H4 (cell line): ENCODE measurements at places on chromosomes 11 and 22. TPM values are rescaled to one million over a fixed set of nuclear protein-coding genes. Genes with fewer than 3 reads are reported as not detected.

DNA sequence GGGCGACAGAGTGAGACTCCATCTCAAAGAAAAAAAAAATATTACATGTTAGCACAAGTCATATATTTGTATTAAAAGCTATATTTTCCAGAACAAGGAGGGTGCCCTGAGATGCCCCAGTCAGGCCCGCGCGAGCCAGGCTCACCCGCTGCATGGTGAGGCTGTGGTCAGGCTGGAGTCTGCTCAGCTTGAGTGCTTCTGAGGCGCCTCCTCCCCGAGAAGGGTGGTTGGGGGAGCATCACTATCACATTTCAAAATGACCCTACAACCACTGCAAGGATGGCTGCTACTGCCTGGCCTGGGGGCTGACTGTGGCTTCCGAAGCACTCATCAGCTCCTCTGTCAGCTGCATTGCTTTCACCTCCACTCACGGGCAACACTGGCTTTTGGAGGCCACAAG is 77.1 kb downstream of the SCUBE1 start:
- no peak for DNase-seq

GRCh38 chr11:130128626-130129025 is 31.0 kb upstream of the ST14 start:
- DNase-seq, result no peak

- DNase-seq, result peak; percentile 33
Observed at GRCh38 chr11:103619480-103619879, 417.0 kb upstream of the DDI1 start.

GRCh38 chr11:106193956-106194355 is 116.5 kb downstream of the AASDHPPT start:
- no peak for DNase-seq

- DNase-seq, result no peak
Observed at GRCh38 chr22:22927888-22928665, 40.5 kb downstream of the IGLL5 start.

- DNase-seq, result no peak
Observed at GRCh38 chr22:37927637-37927936, 21.5 kb downstream of the MICALL1 start.

- DNase-seq, result no peak
Observed at GRCh38 chr11:76251576-76251975, 45.3 kb upstream of the WNT11 start.

GRCh38 chr11:75874684-75875341 is 59.8 kb downstream of the UVRAG start:
- no peak for DNase-seq

- DNase-seq, result no peak
Observed at GRCh38 chr11:112235750-112236390, 9.6 kb downstream of the PTS start.

DNA sequence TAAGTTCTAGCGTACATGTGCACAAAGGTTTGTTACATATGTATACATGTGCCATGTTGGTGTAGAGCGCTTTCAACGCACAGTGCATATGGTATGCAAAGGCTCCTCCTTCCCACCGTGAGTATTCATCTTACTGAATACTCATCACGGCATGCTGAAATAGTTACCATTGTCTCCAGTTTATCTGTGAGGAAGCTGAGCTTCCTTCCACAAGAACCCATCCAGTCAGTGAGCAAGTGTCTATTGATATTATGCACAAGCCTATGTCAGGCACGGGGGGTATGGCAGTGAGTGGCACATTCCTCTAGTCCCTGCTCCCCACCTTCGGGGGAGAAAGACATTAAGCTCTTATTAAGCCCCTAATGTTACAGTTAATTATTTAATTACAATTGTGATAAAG is 28.1 kb downstream of the INSC start:
- DNase-seq, result no peak

DNA sequence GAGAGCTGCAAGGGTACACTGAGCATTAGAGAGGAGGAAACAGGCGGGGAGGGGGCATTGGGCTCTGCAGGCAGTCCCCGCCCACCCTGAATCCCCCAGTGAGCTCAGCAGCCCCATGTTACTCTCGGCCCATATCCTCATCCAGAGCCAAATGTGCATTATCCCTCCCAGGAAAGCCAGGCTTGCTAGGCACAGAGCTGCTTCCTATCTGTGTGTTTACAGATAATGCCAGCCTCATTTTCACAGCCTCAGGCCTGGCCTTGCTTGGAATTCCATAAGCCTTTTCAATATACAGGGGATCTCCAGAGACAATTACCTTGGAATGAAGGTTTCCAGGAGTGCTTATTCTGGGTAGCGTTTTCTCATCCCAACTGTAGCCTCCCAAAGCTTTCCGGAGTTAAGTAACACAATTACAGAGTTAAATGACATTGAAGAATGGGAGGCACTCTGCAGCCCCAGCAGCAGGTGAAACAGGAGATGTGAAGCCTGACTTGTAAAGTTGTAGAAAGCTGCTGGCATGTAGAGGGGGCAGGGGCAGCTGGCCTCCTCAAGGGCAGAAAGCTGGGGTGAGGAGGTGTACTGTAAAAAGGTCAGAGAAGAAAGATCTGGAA is 91.5 kb upstream of the TBCEL start:
- no peak for DNase-seq

DNA sequence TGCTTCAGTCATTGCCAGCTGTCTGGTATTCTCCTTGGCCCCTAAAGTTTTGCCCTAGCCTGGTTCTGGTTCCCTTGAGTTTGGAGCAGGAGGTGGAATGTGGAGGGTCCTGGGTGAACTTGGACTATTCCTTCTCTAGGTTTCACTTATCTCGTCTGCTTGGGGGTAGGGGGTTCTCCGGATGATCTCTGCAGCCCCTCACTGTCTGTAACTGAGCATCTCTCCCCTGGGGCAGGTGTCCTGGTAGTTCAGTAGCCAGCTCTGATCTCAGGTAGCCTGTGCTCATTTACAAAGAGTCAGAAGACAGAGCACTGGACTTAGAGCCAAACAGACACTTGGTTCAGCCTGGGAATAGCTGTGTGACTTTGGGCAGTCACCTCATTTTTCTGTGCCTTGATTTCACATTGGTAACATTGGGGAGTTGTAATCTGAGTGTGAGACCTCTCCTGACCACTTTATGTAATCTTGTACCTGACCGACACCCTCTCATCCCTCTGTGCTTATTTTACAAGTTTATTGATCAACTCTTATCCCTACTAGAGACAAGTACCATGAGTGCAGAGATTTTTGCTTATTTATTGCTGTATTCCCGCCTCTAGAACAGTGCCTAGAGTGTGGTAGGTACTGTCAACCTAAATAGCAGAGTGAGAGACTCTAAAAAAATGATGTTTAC is 804 bp downstream of the CCDC134 start:
- no peak for DNase-seq

DNA sequence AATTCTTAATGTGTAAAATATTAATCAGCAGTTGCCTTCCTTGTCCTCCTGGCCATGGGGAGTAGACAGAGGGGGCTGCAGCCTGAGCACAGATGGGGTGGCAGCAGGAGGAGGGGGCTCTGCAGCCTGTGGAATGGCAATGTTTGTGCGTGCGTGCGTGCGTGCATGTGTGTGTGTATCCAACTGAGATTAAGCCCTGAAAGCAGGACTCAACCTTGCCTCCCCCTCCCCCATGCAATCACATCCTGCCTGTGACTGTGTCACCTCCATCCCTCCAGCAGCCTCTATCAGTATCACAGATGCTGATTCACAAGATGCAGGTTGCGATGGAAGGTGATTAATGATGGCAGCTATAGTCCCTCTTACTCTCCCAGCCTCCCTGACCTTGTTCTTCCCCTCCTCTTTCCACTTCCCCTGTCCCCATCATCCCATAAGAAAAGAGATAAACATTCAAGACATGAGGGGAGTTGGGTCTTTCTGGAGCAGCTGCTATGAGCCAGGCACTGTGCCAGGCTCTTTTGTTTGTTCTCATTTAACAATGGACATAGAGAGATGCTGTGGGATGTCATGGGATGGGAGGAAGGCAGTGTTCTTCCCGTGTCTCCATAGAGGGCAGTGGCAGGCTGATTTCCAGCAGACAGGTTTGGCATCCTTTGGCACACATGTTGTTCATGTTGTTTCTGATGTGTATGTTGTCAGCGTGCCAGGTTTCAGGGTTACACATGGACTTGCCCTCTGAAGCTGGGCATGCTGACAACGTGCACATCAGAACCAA is 43.8 kb upstream of the NECTIN1 start:
- no peak for DNase-seq

DNA sequence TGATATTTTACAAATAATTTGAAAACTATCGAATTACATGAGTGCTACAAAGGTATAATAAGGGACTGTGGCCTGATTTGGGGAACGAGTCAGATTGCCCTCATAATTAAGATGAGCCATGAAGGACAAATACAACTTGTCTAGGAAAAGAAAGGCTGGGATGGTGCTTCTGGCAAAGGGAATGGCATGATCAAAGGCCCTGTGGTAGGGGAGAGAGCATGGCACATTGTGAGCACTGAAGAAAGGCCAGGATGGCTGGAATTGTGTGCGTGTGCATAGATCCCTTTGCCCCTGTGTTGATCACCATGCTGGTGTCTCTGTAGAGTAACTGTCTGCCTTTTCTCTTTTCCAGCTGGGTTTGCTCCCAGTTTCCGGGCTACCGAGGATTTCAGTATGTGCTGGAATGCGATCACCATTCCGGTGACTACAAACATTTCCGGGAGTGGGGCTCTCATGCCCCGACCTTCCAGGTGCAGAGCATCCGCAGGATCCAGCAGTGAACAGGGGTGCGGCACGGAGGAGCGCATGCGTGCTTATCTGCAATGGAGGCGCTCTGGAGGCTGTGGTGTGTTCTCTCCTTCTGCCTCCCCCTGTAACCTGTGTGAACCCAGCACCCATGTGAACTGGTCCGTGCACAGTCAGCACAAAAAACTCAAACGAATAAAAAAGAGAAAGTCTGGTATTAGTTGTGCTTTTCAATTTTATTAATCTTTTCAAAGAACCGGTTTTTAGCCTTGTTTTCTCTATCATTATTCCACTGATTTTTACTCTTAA is 8.4 kb downstream of the CRYBA4 start:
- DNase-seq, result no peak

- DNase-seq, result peak; percentile 9
Observed at GRCh38 chr11:133656082-133656635, 123.9 kb upstream of the OPCML start.

- peak; percentile 34 for DNase-seq
Observed at GRCh38 chr11:122344215-122344614, 228.2 kb upstream of the BLID start.

DNA sequence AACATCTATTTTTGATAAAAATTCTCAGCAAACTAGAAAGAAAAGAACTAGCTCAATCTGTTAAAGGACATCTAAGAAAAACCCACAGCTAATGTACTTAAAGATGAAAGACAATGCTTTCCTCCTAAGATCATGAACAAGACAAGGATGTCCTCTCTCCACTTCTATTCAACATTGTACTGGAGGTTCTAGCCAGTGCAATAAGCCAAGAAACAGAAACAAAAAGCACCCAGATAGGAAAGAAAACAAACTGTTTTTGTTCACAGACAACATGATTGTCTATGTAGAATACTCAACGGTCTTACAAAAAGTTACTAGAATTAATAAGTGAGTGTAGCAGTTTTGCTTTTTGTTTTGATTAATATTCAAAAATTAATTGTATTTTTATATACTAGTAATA is 7.8 kb downstream of the CD3D start:
- no peak for DNase-seq

DNA sequence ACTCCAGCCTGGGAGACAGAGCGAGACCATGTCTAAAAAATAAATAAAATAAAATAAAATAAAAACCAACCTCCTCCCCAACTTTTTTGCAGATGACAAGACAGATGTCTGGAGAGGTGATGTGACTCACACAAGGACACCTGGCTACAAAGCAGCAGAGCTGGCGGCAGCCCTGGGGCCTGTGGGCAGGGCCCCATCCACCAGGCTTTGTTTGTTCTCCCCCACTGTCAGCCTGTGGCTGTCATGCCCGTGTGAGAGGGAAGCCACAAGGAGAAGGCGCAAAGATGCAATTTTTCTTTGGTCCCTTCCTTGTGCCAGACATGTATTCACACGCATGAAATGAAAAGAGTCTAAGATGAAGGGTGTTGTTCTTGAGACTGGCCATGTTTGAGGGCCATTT is 16.6 kb downstream of the CD59 start:
- DNase-seq, result no peak

GRCh38 chr22:49012712-49013395 is 814.8 kb downstream of the BRD1 start:
- no peak for DNase-seq

- no peak for DNase-seq
Observed at GRCh38 chr22:31585161-31585859, 76.7 kb downstream of the PISD start.

DNA sequence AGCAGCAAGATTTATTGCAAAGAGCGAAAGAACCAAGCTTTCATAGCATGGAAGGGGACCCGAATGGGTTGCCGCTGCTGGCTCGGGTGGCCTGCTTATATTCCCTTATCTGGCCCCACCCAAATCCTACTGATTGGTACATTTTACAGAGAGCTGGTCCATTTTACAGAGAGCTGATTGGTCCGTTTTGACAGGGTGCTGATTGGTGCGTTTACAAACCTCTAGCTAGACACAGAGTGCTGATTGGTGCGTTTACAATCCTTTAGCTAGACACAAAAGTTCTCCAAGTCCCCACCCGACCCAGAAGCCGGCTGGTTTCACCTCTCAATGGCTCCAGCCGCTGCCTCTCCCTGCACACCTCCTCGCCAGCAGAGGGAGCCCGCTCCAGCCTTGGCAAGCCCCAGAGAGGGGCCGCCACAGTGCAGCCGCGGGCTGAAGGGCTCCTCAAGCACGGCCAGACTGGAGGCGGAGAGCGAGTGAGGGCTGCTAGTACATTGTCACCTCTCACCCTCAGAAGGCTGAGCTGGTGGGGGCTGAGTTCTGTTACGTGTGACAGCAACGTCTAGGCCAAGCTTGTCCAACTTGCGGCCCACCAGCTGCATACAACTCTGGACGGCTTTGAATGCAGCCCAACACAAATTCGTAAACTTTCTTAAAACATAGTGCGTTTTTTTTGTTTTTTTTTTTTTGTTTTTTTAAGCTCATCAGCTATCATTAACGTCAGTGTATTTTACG is 8.7 kb downstream of the PTH start:
- peak; percentile 49 for DNase-seq

Gene DEPDC5
- 5.6 and 7.6 TPM in 2 replicates for total RNA-seq

Gene CCDC87
- total RNA-seq, result 0.04 and 0.56 TPM in 2 replicates

Gene SLC22A9
- total RNA-seq, result not detected in 2 replicates

Gene OR51B2
- not detected in 2 replicates for total RNA-seq

Gene HTR3B
- not detected in 2 replicates for total RNA-seq

Gene ELFN2
- total RNA-seq, result 0.29 and 0.41 TPM in 2 replicates

Gene OR51B5
- 28.2 and 31.4 TPM in 2 replicates for total RNA-seq

Gene SOX6
- 6.4 and 16.6 TPM in 2 replicates for total RNA-seq

Gene KRTAP5-7
- not detected in 2 replicates for total RNA-seq

Gene COX8A
- 745 and 794 TPM in 2 replicates for total RNA-seq

Gene ACRV1
- total RNA-seq, result not detected in 2 replicates

Gene LUZP2
- total RNA-seq, result 0.25 and 0.77 TPM in 2 replicates

Gene MYO7A
- total RNA-seq, result 0.35 and 1.4 TPM in 2 replicates

Gene NAALADL1
- total RNA-seq, result not detected in 2 replicates

Gene DDTL
- 1.5 and 2.8 TPM in 2 replicates for total RNA-seq

Gene CLMP
- 13.6 and 25.2 TPM in 2 replicates for total RNA-seq

Gene NRIP3
- total RNA-seq, result 26.9 and 28.7 TPM in 2 replicates

Gene ANGPTL5
- not detected in 2 replicates for total RNA-seq

Gene DRD2
- 0.55 and 1.6 TPM in 2 replicates for total RNA-seq

Gene EFCAB6
- 2.6 TPM in 2 replicates for total RNA-seq

Gene NPAS4
- not detected in 2 replicates for total RNA-seq

Gene SLC2A11
- total RNA-seq, result 3.2 and 4.6 TPM in 2 replicates
